ENCODE measurements at places on chromosomes 11 and 22. TPM values are rescaled to one million over a fixed set of nuclear protein-coding genes. Genes with fewer than 3 reads are reported as not detected.

KCNJ5 gene
- total RNA-seq: not detected

MOGAT2 gene
- total RNA-seq: not detected

PYGM gene
- total RNA-seq: 0.33 TPM

SUSD2 gene
- total RNA-seq: 8.6 TPM

CDC42BPG gene
- total RNA-seq: 0.11 TPM

PKNOX2 gene
- total RNA-seq: 0.37 TPM

TEF gene
- 15.1 TPM for total RNA-seq

NPAS4 gene
- total RNA-seq: not detected

ZNF195 gene
- total RNA-seq: 16.5 TPM

YAP1 gene
- total RNA-seq: 240 TPM

CDCA5 gene
- 18.6 TPM for total RNA-seq

MS4A4E gene
- total RNA-seq: not detected

GRAMD4 gene
- total RNA-seq: 59.5 TPM

SCUBE1 gene
- total RNA-seq: not detected

C22orf42 gene
- total RNA-seq: not detected

ADM2 gene
- total RNA-seq: 1.8 TPM

ANO3 gene
- 1.00 TPM for total RNA-seq

CARD18 gene
- not detected for total RNA-seq

INPP5J gene
- 0.11 TPM for total RNA-seq

TP53AIP1 gene
- total RNA-seq: not detected

GRK3 gene
- total RNA-seq: 2.2 TPM

PDE2A gene
- 0.50 TPM for total RNA-seq

PHOX2A gene
- not detected for total RNA-seq

CEP126 gene
- 1.6 TPM for total RNA-seq

CKAP5 gene
- 135 TPM for total RNA-seq

CD248 gene
- 103 TPM for total RNA-seq

SIRT3 gene
- total RNA-seq: 6.2 TPM

MMP1 gene
- 221 TPM for total RNA-seq

TH gene
- not detected for total RNA-seq

ARVCF gene
- 12.4 TPM for total RNA-seq

TRIM49C gene
- not detected for total RNA-seq

PGA5 gene
- not detected for total RNA-seq

OSBP2 gene
- total RNA-seq: 4.0 TPM

DNAJB7 gene
- total RNA-seq: not detected

CHADL gene
- total RNA-seq: 1.4 TPM

TSPAN32 gene
- total RNA-seq: under 0.01 TPM

STX5 gene
- total RNA-seq: 52.6 TPM

ZNF215 gene
- 10.4 TPM for total RNA-seq

GPHA2 gene
- not detected for total RNA-seq

OAF gene
- 43.6 TPM for total RNA-seq

ENTHD1 gene
- total RNA-seq: not detected

ACTN3 gene
- total RNA-seq: under 0.01 TPM

TUB gene
- total RNA-seq: 8.9 TPM

RASGRP2 gene
- 1.2 TPM for total RNA-seq

Data from uterine smooth muscle cell (primary cell).